ENCODE measurements at places on chromosomes 6 and 20. TPM values are rescaled to one million over a fixed set of nuclear protein-coding genes. Genes with fewer than 3 reads are reported as not detected.

TPD52L1 gene
- total RNA-seq: 41.0 TPM

DNA sequence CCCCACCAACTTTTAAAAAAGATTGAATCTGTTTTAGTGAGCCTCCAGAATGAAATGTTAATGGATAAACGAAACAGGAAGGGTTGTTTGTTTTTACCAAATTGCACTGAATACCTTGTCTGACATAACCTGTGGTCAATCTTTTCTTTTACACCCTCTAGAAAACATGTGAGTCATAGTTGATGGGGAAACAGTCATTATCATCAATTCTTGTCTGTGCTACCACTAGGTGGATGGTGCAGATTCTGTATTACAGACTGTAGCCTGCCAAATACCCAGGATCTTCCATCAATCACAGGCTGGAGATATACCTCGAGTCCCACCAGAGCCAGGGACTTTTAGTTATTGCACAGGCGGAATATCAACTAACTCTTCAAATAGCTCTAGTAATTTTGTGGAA lies 29.5 kb upstream of the PKIB start:
- peak; percentile 33 for DNase-seq

DNA sequence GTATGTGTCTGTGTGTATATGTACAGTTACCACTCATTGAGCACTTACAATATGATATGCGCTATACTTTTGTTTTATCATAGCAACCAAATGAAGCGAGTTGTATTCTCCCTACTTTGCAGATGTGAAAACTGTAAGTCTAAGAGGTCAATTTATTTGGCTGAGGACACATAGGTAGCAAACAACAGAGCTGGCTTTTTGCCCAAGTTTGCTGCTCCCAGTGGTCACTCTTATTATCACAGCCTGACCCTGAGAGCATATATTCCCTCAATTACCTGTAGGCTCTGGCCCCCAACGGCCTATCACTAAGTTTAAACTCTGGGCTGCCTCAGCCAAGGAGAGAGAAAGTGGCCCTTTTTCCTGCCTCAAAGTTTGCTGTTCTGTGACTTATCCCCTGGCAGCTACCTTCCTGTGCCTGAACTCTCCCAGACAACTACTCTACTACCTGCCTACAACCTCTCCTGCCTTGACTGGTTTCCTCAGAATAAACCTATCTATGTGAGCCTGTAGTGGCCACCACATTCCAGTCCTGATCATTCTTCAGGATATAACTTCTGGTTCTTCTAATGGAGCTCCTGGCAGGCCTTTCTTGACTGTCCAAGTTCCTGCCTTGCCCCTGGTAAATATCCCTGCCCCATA lies 221.8 kb downstream of the FRK start:
- DNase-seq: peak; percentile 21

GRCh38 chr6:157151029-157151428 lies 172.3 kb downstream of the TMEM242 start:
- peak; percentile 52 for DNase-seq

OPRM1 gene
- total RNA-seq: not detected

DNA sequence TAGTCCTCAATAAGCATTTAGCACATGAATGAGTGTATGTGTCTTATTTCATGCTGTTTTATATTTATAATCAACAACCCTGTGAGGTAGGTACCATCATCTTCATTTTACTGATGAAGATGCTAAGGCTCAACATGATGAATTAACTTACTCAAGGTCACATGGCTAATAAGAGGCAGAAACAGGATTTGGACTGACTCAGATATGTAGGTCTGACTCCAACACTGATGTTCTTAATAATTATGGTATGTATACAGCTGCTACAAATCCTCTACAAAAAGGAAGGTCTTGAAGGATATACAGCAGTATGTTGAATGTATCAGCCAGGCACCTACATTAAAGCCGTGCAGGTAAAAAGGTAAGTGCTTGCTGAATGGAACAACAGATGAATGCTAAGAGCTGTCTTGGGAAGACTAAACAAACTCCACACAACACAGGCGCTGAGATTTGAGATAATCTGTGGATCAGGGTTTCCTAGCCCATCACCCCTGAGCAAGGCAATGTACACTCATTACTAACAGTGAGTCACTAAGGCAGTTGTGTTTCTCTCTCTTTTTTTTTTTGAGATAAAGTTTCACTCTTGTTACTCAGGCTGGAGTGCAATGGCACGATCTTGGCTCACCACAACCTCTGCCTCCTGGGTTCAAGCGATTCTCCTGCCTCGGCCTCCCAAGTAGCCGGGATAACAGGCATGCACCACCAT lies 31.9 kb downstream of the TTI1 start:
- DNase-seq: peak; percentile 80

SIGLEC1 gene
- not detected for total RNA-seq

DCDC2 gene
- total RNA-seq: not detected

SNAP25 gene
- total RNA-seq: 4.5 TPM

DNA sequence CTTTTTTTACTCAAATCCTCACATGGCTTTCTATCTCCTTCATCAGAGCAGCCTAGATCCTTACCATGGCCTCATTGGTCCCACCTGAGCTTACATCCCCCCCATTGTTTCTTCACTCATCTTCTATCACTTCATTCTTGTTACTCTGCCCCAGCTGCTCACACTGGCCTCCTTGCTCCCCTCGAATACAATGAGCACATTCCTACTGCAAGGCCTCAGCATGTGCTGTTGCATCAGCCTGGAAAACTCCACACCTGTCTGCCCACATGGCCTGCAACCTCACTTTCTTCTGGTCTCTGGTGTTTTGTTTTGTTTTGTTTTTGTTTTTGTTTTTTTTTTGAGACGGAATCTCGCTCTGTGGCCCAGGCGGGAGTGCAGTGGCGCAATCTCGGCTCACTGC lies 212.6 kb downstream of the TBX18 start:
- no peak for DNase-seq

- no peak for DNase-seq
These were observed 15.2 kb downstream of the MAPRE1 start for GRCh38 chr20:32834972-32835371.

TMEM170B gene
- total RNA-seq: 4.5 TPM

GRCh38 chr20:50341880-50342637 lies 151.4 kb downstream of the CEBPB start:
- no peak for DNase-seq

GRCh38 chr20:483815-484644 lies 21.7 kb upstream of the TBC1D20 start:
- DNase-seq: no peak

GRCh38 chr20:3729811-3730540 lies 2.5 kb upstream of the HSPA12B start:
- DNase-seq: no peak

ARMH2 gene
- not detected for total RNA-seq

DNA sequence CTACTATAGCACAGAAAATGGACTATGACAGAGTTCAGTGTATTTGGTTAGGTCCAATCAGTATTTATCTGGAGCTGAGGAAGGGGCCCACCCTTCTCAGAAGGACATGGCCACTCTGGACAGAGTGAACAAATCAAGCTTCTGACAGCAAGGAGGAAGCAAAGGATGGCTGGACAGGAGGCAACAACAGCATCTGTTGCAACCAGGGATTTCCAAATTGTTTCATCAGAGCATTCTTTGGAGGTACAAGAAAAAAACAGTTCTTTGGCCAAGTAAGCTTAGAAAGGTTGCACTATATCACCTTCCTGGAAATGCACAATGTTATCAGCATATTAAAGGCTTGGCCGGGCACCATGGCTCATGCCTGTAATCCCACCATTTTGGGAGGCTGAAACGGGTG lies 118.7 kb upstream of the SLC22A16 start:
- no peak for DNase-seq

DNA sequence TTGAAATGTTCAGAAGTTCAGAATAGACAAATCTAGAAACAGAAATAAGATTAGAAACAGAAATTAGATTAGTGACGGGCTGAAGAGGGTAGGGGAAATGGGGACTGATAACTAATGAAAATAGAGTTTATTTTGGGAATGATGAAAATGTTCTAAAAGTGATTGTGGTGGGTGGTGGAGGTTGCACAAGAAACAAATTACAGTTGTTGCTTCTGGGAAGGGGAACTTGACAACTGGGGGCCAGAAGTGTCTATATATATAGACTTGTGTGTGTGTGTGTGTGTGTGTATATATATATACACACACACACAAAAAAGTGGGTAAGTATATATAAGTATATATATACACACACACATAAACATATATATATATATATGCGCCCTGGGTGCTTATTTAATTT lies 86.5 kb upstream of the RREB1 start:
- no peak for DNase-seq

DNA sequence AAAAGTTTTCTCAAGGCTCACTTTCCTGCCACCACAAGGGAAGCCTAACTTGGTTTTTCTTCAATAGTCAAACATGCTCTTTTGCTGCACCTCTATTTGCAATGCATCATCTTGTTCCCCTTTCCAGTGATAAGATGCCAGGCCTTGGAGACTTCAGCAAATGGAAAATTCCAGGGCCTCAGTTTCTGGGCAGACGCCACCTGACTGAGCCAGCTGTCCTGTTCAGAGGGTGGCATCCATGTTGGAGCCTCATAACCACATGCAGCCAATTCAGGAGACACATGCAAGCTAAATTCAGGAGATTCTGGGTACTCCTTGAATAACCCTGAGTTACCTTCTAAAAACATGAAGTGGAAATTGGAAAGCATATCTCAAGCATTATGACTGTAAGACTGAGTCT lies 285.6 kb upstream of the RNF24 start:
- DNase-seq: no peak

GRCh38 chr6:138817799-138818198 lies 21.9 kb downstream of the ECT2L start:
- DNase-seq: peak; percentile 41

IL17A gene
- not detected for total RNA-seq

HTR1E gene
- total RNA-seq: not detected

C6orf58 gene
- not detected for total RNA-seq

- no peak for DNase-seq
These were observed 33.8 kb upstream of the LCA5 start for GRCh38 chr6:79571030-79571367.

DNA sequence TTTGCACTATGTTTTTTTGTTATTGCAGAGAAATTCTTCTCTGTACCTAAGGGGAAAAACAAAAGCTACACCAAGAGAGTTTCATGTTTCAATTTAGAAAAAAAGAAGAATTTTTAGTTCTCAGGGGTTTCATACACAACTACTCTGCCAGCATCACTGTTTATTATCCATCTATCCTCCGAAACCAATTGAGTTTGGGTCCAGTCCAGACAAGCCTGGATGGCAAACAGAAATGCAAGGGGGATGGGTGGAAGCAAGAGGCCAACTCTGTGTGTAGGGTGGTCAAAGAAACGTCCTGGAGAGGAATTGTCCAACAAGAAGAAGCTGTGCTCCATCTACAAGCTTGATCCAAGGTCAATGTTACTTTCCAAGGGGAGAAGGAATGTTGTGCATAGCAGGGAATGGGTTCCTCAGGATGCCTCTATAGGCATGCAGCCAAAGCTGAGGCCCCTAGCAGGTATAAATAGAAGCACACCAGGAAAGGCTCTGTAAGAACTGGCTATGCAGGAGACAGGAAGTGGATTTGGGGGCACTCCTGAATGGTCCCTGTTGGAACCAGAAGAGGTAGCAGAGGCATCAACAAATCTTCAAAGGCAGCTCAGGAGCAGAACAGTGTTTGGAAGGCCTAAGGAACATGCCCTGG lies 64.4 kb downstream of the FILIP1 start:
- no peak for DNase-seq

DNA sequence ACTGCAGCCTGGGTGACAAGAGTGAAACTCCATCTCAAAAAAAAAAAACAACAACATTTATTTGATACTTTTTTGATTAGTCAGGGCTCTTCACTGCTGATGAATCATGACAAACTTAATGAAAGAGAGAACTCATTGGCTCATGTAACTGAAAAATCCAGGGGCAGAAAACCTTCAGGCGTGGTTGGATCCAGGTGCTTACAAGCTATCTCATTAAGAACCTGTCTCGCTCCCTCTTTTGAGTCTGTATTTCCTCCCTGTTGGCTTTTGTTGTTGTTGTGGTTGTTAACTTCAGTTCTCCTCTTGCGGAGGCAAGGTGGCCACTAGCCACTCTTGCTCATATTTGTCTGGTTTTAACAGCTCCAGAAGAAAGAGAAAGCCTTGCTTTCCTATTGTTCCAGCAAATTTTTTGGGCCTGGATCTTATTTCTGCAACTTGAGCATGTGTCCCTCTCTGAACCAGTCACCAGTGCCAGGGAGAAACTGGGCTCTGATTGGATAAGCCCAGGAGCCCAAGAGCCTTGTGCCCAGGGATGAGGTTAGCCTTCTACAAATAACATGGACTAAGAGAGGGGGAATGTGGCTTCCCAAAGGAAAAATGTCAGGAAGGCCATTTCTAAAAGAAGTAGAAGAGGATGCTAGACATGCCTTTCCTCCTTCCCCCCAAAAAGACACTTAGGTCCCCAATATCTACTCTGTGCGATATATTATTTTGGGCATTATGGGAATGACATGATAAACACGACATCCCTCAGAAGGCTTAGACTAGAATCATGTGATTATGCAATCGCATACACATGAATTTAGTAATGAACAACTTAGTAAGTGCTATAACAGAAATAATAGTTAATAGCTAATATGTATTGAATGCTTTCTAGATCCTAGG lies 64.5 kb downstream of the PHACTR2 start:
- no peak for DNase-seq

RFX6 gene
- total RNA-seq: not detected

DNA sequence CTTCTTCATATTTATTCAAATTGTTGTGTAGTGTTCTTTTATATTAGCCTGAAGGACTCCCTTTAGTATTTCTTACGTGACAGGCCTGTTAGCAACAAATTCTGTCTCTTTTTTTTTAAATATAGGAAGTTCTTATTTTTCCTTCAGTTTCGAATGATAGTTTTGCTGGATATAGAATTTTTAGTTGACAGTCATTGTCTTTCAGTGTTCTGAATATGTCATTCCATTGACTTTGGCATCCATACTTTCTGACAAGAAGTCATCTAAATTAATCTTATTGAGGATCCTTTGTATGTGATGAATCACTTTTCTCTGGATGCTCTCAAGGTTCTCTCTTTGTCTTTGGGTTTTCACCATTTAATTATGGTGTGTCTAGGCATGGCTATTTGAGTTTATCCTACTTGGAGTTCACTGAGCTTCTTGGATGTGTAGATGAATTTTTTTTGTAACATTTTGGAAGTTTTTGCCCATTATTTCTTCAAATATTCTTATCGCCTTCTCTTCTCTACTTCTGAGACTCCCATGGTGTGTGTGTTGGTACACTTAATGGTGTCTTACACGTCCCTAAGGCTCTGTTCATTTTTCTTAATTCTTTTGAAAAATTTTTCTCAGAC lies 82.5 kb upstream of the GTSF1L start:
- DNase-seq: no peak

DNA sequence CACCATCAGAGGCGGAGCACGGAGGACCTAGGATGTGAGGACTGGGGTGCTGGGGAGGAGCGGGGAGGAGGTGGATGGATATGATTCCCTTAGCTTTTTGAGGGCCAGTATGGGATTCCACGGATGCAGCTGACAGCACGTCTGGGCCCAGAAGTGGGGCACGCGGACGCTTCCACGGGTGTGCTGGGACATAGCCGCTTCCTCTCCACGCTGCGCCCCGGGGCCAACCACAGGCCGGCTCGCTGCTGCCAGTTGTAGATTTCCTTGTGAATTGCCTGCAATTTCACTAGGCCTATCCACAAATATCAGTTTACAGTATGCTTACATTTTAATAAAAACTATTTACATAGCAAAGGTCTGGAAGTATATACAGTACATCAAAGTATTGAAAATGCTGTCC lies 23.9 kb downstream of the PAX1 start:
- DNase-seq: no peak

SEMG2 gene
- total RNA-seq: not detected

Data from fibroblast of lung (primary cell).